ENCODE measurements at places on chromosomes 1 and 21.

- DNase-seq, result no peak
These were observed 135.3 kb downstream of the GABPA start for GRCh38 chr21:25870084-25870483.

DNA sequence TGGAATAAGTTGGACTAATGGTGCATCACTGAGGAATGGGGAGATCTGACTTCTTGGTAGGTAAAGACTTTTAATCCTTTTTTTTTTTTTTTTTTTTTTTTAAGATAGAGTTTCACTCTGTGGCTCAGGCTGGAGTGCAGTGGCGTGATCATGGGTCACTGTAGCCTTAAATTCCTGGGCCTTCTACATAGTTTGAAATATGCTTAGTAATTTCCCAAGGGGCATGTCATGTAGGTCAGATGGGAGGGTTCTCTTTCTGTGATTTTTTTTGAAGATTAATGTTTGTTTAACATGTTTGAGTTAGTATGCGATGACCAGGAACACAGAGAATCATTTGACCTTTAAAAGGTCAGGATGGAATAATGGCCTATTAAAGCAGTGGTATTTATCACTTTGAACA lies 129.1 kb downstream of the S1PR1 start:
- DNase-seq, result no peak

GRCh38 chr1:68808351-68808750 lies 311.5 kb upstream of the DEPDC1 start:
- DNase-seq, result no peak

- DNase-seq, result no peak
These were observed 1.8 kb upstream of the GBP5 start for GRCh38 chr1:89274411-89274857.

DNA sequence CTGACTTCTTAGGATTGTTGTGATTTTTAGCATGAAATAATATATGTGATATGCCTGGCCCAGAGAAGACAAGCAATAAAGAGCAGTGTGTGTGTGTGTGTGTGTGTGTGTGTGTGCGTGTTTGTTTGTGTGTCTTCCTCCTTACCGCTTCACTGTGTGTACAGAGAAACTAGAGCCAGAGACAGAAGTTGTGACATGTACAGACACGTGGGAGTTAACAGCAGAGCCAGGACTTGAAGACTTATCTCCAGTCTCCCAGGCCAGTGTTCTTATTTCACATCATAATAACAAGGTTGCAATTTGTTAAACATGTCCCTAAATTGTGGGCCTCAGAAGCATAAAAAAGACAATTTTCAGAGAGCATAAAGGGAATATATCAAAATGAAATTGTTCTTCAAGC lies 192.0 kb upstream of the JUN start:
- DNase-seq, result no peak

DNA sequence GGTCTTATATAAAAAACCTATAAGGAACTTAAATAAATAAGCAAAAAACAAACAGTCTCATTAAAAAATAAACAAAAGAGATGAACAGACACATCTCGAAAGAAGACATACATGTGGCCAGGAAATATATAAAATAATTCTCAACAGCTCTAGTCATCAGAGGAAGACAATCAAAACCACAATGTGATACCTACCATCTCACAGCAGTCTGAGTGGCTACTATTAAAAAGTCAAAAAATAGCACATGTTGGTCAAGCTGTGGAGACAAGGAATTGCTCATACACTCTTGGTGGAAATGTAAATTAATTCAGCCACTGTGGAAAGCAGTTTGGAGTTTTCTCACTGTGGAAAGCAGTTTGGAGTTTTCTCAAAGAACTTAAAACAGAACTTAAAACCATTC lies 100.3 kb upstream of the ADAMTS5 start:
- DNase-seq, result no peak

DNA sequence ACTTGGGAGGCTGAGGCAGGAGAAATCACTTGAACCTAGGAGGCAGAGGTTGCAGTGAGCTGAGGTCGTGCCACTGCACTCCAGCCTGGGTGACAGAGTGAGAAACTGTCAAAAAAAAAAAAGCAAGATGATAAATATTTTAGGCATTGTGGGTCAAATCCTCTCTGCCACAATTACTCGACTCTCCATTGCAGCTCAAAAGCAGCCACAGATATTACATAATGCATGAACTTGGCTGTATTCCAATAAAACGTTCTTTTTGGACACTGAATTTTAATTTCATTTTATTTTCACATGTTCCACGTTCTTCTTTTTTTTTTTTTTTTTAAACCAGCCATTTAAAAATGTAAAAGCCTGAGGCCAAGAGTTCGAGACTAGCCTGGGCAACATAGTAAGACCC lies 69.4 kb downstream of the TCP10L start:
- DNase-seq, result no peak
